Neural cell (in vitro differentiated cells): ENCODE measurements at places on chromosomes 16 and 17. TPM values are rescaled to one million over a fixed set of nuclear protein-coding genes. Genes with fewer than 3 reads are reported as not detected.

The RNF222 gene
- polyA plus RNA-seq: not detected in 2 replicates

The RHBDF2 gene
- polyA plus RNA-seq: not detected in 2 replicates

The ERN2 gene
- polyA plus RNA-seq: not detected in 2 replicates

The ZNF207 gene
- 151 and 188 TPM in 2 replicates for polyA plus RNA-seq

The SMCR8 gene
- 4.3 and 6.9 TPM in 2 replicates for polyA plus RNA-seq

The GCGR gene
- not detected in 2 replicates for polyA plus RNA-seq

The C16orf46 gene
- 8.7 TPM in 2 replicates for polyA plus RNA-seq

The PDILT gene
- polyA plus RNA-seq: not detected in 2 replicates

The TAT gene
- 0.14 TPM in 1 of 2 replicates, not detected in the other for polyA plus RNA-seq

The ZG16B gene
- not detected in 2 replicates for polyA plus RNA-seq

The INCA1 gene
- 0.38 TPM in 1 of 2 replicates, not detected in the other for polyA plus RNA-seq

The PRM2 gene
- polyA plus RNA-seq: not detected in 2 replicates

The GRN gene
- 18.9 and 21.8 TPM in 2 replicates for polyA plus RNA-seq

The TEKT3 gene
- polyA plus RNA-seq: 1.7 and 3.1 TPM in 2 replicates

The CRHR1 gene
- polyA plus RNA-seq: 3.3 and 4.5 TPM in 2 replicates

The CTF1 gene
- not detected in 2 replicates for polyA plus RNA-seq

The PYY gene
- polyA plus RNA-seq: not detected in 2 replicates

The TSNAXIP1 gene
- polyA plus RNA-seq: 24.2 and 31.0 TPM in 2 replicates

The CHST6 gene
- polyA plus RNA-seq: 0.02 TPM in 1 of 2 replicates, not detected in the other

The SBK1 gene
- polyA plus RNA-seq: 18.2 and 27.4 TPM in 2 replicates

The ZNF213 gene
- 5.1 and 9.8 TPM in 2 replicates for polyA plus RNA-seq

The KRTAP3-1 gene
- polyA plus RNA-seq: not detected in 2 replicates

The WNT9B gene
- not detected in 2 replicates for polyA plus RNA-seq

The FOXJ1 gene
- polyA plus RNA-seq: 0.56 and 0.84 TPM in 2 replicates

The SYNGR3 gene
- 61.0 and 71.9 TPM in 2 replicates for polyA plus RNA-seq

The TPPP3 gene
- polyA plus RNA-seq: 1.1 and 2.7 TPM in 2 replicates

The ATP5PD gene
- polyA plus RNA-seq: 452 and 517 TPM in 2 replicates

The METTL23 gene
- polyA plus RNA-seq: 53.3 and 59.8 TPM in 2 replicates

The KRTAP16-1 gene
- polyA plus RNA-seq: not detected in 2 replicates

The GNG13 gene
- polyA plus RNA-seq: not detected in 2 replicates

The SULT1A1 gene
- polyA plus RNA-seq: not detected in 2 replicates

The TRPV2 gene
- polyA plus RNA-seq: not detected in 2 replicates

The CAPNS2 gene
- polyA plus RNA-seq: not detected in 2 replicates

The HS3ST2 gene
- polyA plus RNA-seq: 0.36 and 3.0 TPM in 2 replicates

The NOS2 gene
- polyA plus RNA-seq: 0.28 and 0.53 TPM in 2 replicates

The ZSCAN10 gene
- polyA plus RNA-seq: 0.10 TPM in 1 of 2 replicates, not detected in the other

The MYH13 gene
- 0.05 TPM in 1 of 2 replicates, not detected in the other for polyA plus RNA-seq

The BTBD17 gene
- 5.3 and 8.5 TPM in 2 replicates for polyA plus RNA-seq

The NOG gene
- 0.82 and 2.1 TPM in 2 replicates for polyA plus RNA-seq

The PRAC2 gene
- not detected in 2 replicates for polyA plus RNA-seq

The CCDC43 gene
- polyA plus RNA-seq: 33.4 and 53.3 TPM in 2 replicates

The NECAB2 gene
- 9.6 and 12.5 TPM in 2 replicates for polyA plus RNA-seq

The SLC16A5 gene
- polyA plus RNA-seq: not detected in 2 replicates

The FOXN1 gene
- not detected in 2 replicates for polyA plus RNA-seq

The NR1D1 gene
- 0.73 TPM in 1 of 2 replicates, not detected in the other for polyA plus RNA-seq

The CSF3 gene
- polyA plus RNA-seq: 0.32 TPM in 1 of 2 replicates, not detected in the other

The TLCD1 gene
- not detected in 2 replicates for polyA plus RNA-seq

The PIRT gene
- 0.06 TPM in 1 of 2 replicates, not detected in the other for polyA plus RNA-seq
